ENCODE measurements at places on chromosomes 2 and 18. TPM values are rescaled to one million over a fixed set of nuclear protein-coding genes. Genes with fewer than 3 reads are reported as not detected.

GRCh38 chr2:165901620-165902298, 51.8 kb downstream of the TTC21B start:
- DNase-seq, result no peak

Gene TRIM43
- not detected for total RNA-seq

Gene VWA3B
- total RNA-seq, result not detected

- no peak for DNase-seq
Observed at GRCh38 chr2:149720615-149721014, 133.0 kb upstream of the MMADHC start.

GRCh38 chr2:169393068-169393590, 30.8 kb upstream of the LRP2 start:
- no peak for DNase-seq
